ENCODE measurements at places on chromosomes 1 and 21.

DNA sequence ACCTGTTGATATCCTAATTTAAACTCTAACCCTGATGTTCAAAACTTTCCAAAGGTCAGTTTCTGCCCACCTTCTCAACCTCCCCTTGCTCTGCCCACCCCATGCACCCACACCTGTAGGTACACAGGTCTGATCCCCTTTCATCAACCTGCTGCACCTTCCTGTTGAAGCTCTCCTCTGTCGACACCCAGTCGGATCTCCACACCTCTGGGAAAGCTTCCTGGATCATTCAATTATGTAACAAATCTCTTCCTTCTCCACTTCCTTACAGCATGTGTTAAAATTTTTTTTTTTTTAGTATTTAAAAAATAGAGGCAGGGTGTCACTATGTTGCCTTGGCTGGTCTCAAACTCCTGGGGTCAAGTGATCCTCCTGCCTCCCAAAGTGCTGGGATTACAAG, 44.7 kb upstream of the IGSF5 start:
- no peak for DNase-seq

DNA sequence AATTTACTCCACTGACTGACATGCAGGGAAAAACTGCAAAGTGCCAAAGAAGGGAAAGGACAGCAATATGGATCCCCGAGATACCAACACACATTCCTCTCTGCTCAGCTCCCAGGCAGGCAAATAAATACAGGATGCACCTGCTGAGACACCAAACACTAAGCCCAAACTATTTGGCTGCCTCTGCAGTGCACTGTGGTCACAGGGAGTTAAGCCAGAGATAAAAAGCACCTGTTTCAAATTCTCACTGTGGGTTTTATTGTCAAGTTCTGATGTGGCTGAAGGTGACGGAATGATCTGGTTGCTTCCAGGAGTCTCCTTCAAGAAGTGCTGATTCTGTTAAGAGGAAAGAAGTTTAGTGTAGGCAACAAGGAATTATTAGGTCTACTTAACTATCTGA, 17.7 kb downstream of the TEX38 start:
- DNase-seq = no peak

DNA sequence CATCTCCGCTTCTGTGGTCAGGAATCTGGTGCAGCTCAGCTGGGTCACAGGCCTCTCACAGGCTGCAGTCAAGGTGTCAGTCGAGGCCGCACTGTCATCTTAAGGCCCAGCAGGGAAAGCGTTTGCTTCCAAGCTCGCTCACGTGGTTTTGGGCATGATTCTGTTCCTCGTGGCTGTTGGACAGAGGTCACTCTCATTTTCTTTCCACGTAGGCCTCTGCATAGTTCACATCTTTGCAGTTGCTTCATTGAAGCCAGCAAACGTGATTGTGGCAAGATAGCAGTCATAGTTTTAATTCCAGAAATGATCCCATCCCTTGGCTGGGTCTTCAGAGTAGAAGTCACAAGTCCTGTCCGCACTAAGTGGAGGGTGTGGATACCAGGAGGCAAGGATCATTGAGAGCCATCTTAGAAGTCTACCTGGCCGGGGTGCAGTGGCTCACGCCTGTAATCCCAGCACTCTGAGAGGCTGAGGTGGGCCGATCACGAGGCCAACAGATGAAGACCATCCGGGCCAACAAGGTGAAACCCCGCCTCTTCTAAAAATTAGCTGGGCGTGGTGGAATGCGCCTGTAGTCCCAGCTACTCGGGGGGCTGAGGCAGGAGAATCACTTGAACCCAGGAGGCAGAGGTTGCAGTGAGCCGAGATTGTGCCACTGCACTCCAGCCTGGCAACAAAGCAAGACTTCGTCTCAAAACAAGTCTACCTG, 24.5 kb downstream of the NECAP2 start:
- DNase-seq = no peak

DNA sequence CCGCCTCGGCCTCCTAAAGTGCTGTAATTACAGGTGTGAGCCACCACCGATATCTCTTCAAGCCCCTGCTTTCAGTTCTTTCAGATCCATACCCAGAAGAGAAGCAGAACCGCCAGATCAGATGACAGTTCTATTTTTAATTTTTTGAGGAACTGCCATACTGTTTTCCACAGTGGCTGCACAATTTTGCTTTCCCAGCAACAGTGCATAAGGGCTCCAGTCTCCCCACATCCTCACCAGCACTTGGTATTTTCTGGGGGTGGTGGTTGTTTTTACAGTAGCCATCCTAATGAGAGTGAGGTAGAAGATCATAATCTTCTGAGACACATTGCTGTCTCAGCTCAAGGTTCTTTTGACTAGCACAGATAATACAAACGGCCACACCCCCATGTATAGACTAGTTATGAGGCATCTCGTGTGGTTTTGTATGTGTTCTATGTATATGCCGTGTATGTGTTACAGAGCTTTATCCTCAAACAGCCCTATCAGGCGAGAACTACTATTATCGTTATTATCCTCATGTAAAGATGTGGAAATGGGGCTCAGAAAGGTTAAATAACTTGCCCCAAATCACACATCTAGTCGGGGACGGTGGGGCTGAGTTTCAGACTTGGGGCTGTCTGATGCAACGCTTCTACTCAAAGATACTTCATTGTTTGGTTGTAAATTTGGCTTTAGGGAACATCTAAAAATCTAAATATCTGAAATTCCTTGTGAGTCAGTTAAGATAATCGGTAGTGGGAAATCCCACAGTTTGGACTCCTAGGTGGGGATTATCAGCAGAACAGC, 12.0 kb downstream of the FHAD1 start:
- DNase-seq = no peak

GRCh38 chr1:159428536-159428935, 3.5 kb upstream of the OR10J4 start:
- no peak for DNase-seq

DNA sequence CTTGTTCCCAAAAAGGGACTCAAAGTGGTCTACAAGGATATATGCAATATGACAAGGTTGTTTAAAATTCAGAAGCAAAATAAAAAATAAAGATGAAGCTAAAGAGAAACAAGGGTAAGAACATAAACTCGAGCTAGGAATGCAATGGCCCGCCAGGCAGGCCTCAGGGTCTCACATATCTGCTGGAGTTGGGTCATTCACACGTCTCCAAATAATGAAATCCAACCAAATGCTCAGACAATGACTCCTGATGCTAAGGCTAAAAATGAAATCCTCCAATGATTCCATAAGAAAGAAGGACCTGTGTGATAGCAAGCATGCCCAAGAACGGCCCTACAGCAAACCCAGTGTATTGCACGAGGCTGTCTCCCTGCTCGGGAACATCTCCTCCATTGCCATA, 153.3 kb upstream of the ETS2 start:
- no peak for DNase-seq

DNA sequence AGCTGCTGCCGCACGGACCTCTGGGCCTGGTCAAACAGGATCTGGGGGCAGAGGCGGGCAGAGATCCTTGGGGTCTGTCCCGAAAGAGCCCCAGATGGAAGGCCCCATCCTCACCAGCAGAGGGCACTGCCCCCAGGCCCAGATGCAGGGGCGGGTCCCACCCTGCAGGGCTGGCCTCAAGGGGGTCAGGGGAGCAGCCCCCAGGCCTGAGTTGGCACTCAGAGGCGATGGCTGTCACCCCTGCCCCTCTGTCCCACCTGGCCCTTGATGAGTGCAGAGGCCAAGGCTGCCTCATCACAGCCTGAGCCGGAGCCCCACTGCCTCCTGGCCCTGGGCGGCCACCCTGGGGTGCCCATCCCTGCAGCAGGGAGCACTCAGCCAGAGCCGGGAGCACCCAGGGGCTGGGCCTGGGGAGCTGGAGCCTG, 5.7 kb downstream of the ACAP3 start:
- no peak for DNase-seq

DNA sequence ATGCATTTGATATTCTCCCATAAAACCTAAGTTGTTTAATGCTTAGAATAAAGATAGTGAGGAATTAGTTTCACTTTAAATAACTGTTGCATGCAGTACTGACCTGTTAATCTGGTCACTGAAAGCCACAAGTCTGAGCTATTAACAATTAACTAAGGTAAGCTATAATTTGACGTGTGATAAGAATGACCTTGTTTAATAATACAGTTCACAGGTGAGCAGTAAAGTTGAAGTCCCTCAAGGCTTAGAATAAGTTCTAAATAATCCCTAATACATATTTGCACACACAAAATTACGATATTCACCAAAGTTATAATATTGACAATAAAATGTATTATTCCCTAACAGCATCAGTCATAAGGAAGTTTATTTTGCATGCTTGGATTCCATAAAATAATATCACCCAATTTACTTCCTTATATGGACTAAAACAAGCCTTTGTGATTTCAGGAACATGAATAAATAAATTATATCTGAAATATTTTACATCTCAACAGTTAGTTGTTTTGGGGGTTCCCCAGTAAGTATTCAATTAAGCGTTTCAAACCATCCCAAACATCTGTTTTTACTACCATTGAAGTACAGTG, 70.6 kb upstream of the CHRM3 start:
- no peak for DNase-seq

GRCh38 chr1:201028461-201028889, 5.0 kb upstream of the KIF21B start:
- no peak for DNase-seq

DNA sequence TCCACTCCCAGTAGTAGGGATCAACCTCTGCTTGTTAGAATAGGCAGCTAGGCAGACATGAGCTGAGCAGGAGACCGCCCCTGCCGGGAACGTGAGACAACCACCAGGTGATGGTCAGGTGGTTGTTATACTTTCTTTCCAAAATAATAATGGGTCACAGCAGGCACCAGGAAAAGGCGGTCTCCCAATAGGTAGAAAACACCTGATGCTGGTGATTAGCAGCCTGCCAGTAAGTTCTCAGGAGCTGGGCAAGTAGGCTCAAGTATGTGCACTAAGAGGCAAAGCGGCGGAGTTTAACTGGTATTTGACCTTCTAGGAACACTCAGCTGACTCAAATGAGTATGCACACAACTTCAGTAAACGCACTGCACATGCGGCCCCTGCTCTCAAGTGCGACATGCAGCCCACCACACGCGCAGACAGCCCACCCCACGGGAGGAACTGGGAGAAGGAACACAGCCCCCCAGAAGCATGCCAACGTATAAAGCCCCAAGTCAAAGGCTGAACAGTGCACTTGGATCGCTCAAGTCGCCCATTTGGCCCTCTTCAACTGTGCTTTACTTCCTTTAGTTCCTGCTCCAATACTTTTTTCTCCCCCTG, 80.0 kb downstream of the DESI2 start:
- no peak for DNase-seq

GRCh38 chr1:55061706-55062321, 22.5 kb downstream of the PCSK9 start:
- no peak for DNase-seq

GRCh38 chr1:93321720-93322119, 24.0 kb upstream of the DR1 start:
- no peak for DNase-seq

GRCh38 chr1:93784538-93784937, 94.5 kb downstream of the DNTTIP2 start:
- DNase-seq = no peak

DNA sequence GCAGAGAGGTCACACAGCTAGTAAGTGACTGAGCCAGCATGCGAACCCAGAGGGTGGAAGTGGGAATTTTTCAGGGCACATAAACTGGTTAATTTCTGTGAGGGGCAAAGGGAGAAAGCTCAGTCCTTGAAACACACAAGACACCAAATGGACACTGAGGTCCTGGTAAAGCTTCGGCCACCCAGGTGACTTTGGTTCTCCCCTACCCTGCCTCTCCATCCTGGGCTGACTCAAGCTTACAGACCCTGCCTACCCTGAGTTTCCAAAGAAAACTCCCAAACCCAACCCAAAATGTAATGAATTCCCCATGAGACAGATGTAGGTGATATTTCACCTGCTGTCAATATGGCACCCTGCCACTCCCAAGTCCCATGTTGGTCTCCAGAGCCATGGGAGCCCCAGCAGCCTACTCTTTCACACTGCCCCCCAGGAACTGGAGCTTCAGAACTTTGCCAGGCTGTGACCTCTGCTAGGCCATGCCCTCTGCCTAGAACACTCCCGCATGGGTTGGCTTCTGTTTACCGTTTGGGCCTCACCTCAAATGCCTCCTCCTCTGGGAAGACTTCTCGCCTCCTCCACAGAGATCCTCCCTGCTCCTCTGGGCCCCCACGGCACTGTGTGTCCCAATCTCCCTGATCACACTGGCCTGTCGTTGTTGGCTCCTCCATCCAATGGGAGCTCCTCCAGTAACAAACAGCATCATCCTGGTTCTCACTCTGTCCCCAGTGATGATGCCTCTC, 3.7 kb upstream of the LRP8 start:
- no peak for DNase-seq

GRCh38 chr1:157496121-157496526, 56.2 kb downstream of the FCRL5 start:
- DNase-seq = no peak

DNA sequence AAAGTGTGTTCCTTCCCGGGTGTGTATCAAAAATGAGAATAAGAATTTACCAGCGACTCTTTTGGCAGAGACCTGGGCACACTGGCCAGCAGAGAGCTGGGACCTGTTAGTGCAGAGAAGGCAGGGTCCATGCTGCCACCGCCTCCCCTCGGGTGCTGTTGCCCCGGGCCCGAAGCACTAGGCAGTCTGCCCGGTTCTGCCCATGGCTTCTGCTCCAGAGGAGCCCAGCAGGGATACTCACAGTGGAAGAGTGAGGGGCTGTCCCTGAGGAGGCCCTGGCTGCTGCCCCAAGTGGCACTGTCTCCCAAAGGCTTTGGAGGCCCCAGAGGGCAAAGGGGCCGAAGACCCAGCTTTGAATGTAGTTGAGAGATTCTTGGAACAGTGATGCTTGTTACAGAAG, 80.5 kb downstream of the MIS18A start:
- no peak for DNase-seq

- no peak for DNase-seq
Observed at GRCh38 chr1:86231076-86231475, 74.5 kb upstream of the COL24A1 start.
